ENCODE measurements at places on chromosomes 5 and 9. TPM values are rescaled to one million over a fixed set of nuclear protein-coding genes. Genes with fewer than 3 reads are reported as not detected.

DNA sequence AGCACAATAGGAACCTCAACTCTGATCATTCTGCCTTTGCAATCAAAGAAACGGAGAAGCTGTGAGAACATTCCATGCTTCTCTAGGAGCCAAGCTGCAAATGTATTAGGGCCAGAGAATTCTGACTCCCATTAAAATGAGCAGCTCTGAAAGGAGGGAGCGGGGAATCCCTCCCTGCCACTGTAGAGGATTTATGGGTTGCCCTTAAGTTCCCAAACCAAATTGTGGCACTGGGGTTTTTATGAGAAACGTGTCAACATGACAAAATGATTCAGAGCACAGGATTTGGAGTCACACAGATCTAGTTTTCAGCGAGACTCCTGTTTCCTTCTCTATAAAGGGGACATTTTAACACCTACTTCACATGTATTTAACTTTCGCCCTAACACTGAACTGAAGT lies 1.8 kb downstream of the IL6ST start:
- H3K36me3 ChIP-seq, result peaks cover 58% of the 10 kb centered on the region
- no peak for DNase-seq
- peak overlapping the region; percentile 95 for H3K4me3 ChIP-seq
- peak overlapping the region; percentile 31 for H3K27ac ChIP-seq
- H3K4me1 ChIP-seq, result peaks cover 58% of the 10 kb centered on the region

DNA sequence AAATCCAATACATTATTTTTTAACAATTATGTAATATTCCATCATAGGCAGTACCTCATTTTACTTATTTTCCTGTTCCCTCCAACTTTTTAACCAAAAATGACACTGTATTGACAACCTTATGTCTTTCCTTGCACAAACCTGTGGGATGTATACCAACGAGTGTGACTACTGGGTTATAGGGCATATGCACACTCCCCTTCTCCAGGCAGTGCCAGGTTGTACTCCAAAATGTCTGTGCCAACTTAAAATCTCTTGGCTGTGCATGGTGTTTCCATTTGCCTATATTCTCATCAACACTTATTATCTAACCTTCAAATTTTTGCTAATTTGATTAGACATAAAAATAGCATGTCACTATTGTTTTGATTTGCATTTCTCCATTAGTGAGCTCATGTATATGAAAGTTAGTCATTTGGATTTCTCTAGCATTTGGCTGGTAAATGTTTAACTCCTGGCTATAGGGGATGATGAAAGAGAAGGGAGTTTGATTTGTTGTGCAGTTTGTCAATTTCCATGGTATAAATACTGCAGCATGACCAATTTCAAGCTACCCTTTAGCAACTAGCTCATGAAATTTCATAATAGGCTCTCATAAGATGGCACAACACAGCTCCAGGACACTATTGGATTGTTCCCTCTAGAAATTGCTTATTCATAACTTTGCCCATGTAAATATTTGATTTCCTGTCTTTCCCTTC lies 129.9 kb downstream of the BAAT start:
- H3K27ac ChIP-seq, result no peak overlapping the region
- no peak overlapping the region for H3K4me3 ChIP-seq
- H3K36me3 ChIP-seq, result no peaks in the 10 kb centered on the region
- no peaks in the 10 kb centered on the region for H3K4me1 ChIP-seq
- no peak for DNase-seq

DNA sequence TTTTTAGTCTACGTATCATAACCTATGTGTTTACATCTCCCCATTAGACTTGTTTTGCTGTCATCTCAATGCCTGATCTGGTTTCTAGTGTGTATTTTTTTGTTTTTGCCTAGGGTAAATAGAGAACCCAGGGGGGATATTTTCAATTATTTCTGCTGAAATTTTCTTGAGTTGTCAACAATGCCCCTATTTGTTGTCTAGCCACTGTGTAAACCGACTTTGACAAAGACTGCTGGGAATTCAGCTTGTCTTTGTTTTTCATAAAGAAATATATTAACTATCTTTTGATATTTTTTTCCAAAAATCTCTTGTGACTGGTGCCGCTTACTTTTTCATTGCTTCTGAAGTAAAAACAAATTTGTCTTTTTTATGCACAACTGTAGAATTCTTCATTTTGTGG lies 28.1 kb downstream of the MACIR start:
- H3K36me3 ChIP-seq, result no peaks in the 10 kb centered on the region
- H3K4me3 ChIP-seq, result no peak overlapping the region
- no peak for DNase-seq
- no peaks in the 10 kb centered on the region for H3K27me3 ChIP-seq
- no peak overlapping the region for H3K27ac ChIP-seq

DNA sequence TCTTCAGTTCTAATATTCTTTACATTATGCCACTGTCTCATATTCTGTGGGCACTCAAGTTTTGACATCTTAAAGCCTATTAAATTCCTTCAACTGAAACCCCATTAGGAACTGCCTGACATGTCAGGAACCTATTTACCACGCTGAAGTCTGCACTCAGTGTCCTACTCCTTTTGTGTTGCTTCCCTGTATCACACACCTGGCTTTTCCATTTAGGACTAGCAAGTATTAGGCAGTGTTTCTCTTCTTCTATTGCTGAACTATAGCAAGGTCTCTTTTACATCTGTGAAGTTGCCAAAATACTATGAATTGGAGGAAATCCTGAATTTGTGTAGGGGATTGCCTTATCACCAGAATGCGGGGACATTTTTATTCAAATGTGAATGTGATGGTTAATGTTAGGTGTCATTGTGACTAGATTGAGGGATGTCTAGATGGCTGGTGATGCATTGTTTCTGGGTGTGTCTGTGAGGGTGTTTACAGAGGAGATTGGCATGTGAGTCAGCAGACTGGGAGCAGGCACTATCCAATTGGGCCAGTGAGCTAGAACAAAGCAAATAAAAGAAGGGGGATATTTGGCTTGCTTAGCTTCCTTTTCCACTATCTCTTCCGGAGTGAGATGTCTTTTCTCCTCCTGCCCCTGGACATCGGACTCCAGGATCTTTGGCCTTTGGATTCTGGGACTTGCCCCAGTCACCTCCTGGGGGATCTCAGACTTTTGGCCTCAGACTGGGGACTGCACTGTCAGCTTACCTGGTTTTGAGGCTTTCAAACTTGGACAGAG lies 21.2 kb upstream of the VCAN start:
- H3K4me3 ChIP-seq, result no peak overlapping the region
- H3K4me1 ChIP-seq, result no peaks in the 10 kb centered on the region
- no peak for DNase-seq
- H3K27ac ChIP-seq, result no peak overlapping the region
- no peaks in the 10 kb centered on the region for H3K36me3 ChIP-seq
- peaks cover 3% of the 10 kb centered on the region for H3K27me3 ChIP-seq

Gene CCDC183
- total RNA-seq, result not detected

- H3K36me3 ChIP-seq, result no peaks in the 10 kb centered on the region
- peaks cover 18% of the 10 kb centered on the region for H3K27me3 ChIP-seq
- no peak overlapping the region for H3K4me3 ChIP-seq
- no peaks in the 10 kb centered on the region for H3K4me1 ChIP-seq
- no peak overlapping the region for H3K27ac ChIP-seq
These were observed 62.3 kb downstream of the YIPF5 start for GRCh38 chr5:144108131-144108530.

Gene FAM153A
- total RNA-seq, result 16.3 TPM

- no peak for DNase-seq
- H3K36me3 ChIP-seq, result no peaks in the 10 kb centered on the region
- H3K4me1 ChIP-seq, result no peaks in the 10 kb centered on the region
- no peak overlapping the region for H3K4me3 ChIP-seq
- no peak overlapping the region for H3K27ac ChIP-seq
These were observed 103.2 kb upstream of the VCAN start for GRCh38 chr5:83368319-83368718.

Gene HMMR
- 40.3 TPM for total RNA-seq

Gene SAP30L
- total RNA-seq, result 35.9 TPM

GRCh38 chr5:172699423-172699822 lies 58.4 kb downstream of the NEURL1B start:
- no peak overlapping the region for H3K4me3 ChIP-seq
- H3K4me1 ChIP-seq, result peaks cover 9% of the 10 kb centered on the region
- no peak overlapping the region for H3K27ac ChIP-seq
- DNase-seq, result no peak
- H3K27me3 ChIP-seq, result peaks cover 27% of the 10 kb centered on the region
- H3K36me3 ChIP-seq, result no peaks in the 10 kb centered on the region

GRCh38 chr9:133042676-133043075 lies 11.9 kb downstream of the GTF3C5 start:
- H3K27ac ChIP-seq, result no peak overlapping the region
- H3K36me3 ChIP-seq, result peaks cover 51% of the 10 kb centered on the region
- peaks cover 6% of the 10 kb centered on the region for H3K4me1 ChIP-seq
- no peak overlapping the region for H3K4me3 ChIP-seq
- DNase-seq, result no peak

GRCh38 chr9:136867917-136868316 lies 1.8 kb upstream of the EDF1 start:
- H3K36me3 ChIP-seq, result peaks cover 24% of the 10 kb centered on the region
- no peaks in the 10 kb centered on the region for H3K27me3 ChIP-seq
- H3K4me1 ChIP-seq, result peaks cover 9% of the 10 kb centered on the region
- no peak overlapping the region for H3K27ac ChIP-seq

DNA sequence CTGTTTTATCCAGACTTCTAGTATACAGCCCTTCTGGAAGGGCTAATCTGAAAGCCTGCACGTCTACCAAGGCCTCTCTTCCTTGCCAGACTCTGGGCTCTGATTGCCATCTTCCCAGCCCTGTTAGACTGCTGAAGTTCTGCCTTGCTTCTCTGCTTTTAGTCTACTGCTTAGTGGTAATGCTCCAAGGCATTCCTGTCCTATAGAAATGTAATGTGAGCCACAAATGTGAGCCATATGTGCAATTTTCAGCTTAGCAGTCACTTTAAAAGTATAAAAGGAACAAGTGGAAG lies 32.1 kb downstream of the WNK2 start:
- H3K27me3 ChIP-seq, result peaks cover 1% of the 10 kb centered on the region
- no peak overlapping the region for H3K4me3 ChIP-seq
- no peak for DNase-seq
- H3K36me3 ChIP-seq, result no peaks in the 10 kb centered on the region

DNA sequence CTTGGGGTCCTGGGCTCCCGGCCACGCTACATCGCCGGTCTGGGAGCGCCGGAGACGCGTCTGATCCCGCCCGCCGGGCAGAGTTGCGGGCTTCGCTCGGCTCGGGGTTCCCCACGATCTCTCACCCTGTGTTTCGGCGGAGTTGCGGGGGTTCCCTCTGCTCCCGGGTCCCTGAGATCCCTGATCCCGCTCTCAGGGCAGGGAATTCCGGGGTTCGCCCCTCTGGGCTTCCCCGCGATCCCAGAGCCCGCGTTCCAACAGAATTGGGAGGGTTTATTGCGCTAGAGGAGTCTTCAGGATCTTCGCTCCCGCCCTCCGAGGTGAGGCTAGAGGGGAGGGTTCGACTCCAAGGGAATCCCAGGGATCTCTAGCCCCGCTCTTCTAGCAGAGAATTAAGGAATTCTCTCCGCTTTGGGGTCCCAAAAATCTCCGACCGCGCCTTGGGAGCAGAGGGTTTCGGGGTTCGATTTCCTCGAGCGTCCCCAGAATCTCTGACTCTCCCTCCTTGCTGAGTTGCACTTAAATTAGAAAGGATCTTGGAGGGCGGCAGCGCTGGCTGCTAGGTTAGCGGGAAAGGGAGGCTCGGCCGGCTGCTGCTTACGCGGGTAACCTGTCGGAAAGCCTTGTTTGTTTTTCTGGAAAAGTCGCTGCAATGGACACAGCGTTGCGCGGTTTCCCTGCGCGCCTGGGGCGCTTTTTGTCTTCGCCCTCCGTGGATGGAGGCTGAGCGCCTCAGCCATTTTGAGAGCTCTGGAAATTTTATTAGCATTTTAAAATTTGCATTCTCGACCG lies 1.3 kb downstream of the DMRT1 start:
- H3K27ac ChIP-seq, result no peak overlapping the region
- H3K27me3 ChIP-seq, result peaks cover 50% of the 10 kb centered on the region
- no peak overlapping the region for H3K4me3 ChIP-seq
- peaks cover 9% of the 10 kb centered on the region for H3K4me1 ChIP-seq

GRCh38 chr5:96017951-96018350 lies 56.3 kb upstream of the ELL2 start:
- H3K4me3 ChIP-seq, result no peak overlapping the region
- peaks cover 12% of the 10 kb centered on the region for H3K4me1 ChIP-seq
- no peak overlapping the region for H3K27ac ChIP-seq
- no peaks in the 10 kb centered on the region for H3K36me3 ChIP-seq
- DNase-seq, result no peak

- H3K36me3 ChIP-seq, result no peaks in the 10 kb centered on the region
- peaks cover 4% of the 10 kb centered on the region for H3K4me1 ChIP-seq
- no peak for DNase-seq
- H3K27ac ChIP-seq, result no peak overlapping the region
- peaks cover 39% of the 10 kb centered on the region for H3K27me3 ChIP-seq
These were observed 25.2 kb downstream of the RALGPS1 start for GRCh38 chr9:126939821-126940221.

DNA sequence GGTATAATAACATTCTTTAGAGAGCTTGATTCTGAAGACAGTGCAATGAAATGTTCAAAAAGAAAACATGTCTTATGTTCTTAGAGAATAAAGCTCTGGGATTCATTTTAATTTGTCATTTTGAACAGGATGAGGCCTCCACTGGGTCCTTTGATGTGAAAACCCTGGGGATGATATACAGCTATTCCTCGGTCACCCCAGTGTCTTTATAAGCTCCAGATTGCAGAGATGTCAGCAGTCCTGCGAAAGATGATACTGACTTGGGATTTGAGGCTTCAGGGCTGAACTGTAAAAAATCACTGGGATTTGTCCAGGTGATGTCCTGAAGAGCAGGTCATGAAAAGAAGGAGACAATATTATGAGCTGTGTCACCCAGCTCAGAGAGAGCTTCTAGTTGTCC lies 529.7 kb upstream of the ZNF608 start:
- no peak overlapping the region for H3K27ac ChIP-seq
- H3K36me3 ChIP-seq, result no peaks in the 10 kb centered on the region
- H3K4me3 ChIP-seq, result no peak overlapping the region
- DNase-seq, result no peak
- no peaks in the 10 kb centered on the region for H3K27me3 ChIP-seq

Gene IRX2
- not detected for total RNA-seq

GRCh38 chr5:155389498-155389897 lies 375.9 kb downstream of the KIF4B start:
- no peak for DNase-seq
- no peak overlapping the region for H3K27ac ChIP-seq
- no peaks in the 10 kb centered on the region for H3K36me3 ChIP-seq
- no peaks in the 10 kb centered on the region for H3K27me3 ChIP-seq

GRCh38 chr9:121289026-121289771 lies 21.2 kb downstream of the GSN start:
- no peaks in the 10 kb centered on the region for H3K36me3 ChIP-seq
- H3K4me3 ChIP-seq, result no peak overlapping the region
- no peaks in the 10 kb centered on the region for H3K27me3 ChIP-seq
- no peak for DNase-seq

GRCh38 chr5:164012371-164012770 lies 507.0 kb downstream of the MAT2B start:
- no peaks in the 10 kb centered on the region for H3K36me3 ChIP-seq
- H3K4me1 ChIP-seq, result peaks cover 3% of the 10 kb centered on the region
- H3K4me3 ChIP-seq, result no peak overlapping the region

All from activated T-helper 2 cell treated with anti-CD3 and anti-CD28 coated beads, Interferon-gamma antibody, Interleukin-2, Interleukin-4, amounts not matched to agents 10 μg/mL and 5 μg/mL and 100 μg/mL, durations not matched to agents 14 hours and 24 hours and 36 hours (primary cell).